ENCODE measurements at places on chromosomes 2 and 18.

DNA sequence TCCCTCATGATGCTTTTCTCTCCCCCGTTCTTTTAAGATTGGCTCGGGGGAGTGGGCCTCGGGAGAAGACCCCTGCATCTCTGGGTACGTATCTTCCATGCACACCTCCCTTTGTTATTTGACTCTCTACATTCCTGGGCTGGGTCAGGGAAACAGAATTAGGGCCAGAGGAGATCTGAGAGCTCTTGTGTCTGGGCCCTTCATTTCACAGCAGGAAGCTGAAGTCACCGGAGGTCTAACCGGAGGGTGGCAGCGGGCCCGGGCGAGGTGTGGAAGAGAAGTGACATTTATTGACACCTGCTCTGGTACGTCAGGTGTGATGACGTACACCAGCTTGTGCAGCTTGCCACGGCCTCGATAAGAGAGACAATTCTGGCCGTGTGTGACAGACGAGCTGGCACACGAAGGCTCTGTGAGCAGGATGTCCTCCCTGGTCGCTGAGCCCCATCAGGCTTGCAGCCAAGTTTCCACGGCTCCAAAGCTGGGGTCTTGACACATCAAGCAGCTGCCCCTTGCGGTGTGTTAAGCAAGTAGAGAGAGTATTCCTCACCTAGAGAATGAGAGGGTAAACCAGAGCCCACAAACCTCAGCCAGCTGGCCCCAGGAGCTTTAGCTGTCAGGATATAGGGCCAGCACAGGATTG, 30.4 kb downstream of the TOGARAM2 start:
- no peak for DNase-seq

GRCh38 chr2:231372326-231372725, 23.2 kb upstream of the B3GNT7 start:
- DNase-seq: no peak

GRCh38 chr2:169895294-169895985, 68.2 kb downstream of the UBR3 start:
- DNase-seq: no peak

GRCh38 chr18:75211002-75211621, 515 bp downstream of the TSHZ1 start:
- peak; percentile 18 for DNase-seq

- no peak for DNase-seq
These were observed 13.3 kb downstream of the RIF1 start for GRCh38 chr2:151422917-151423439.

DNA sequence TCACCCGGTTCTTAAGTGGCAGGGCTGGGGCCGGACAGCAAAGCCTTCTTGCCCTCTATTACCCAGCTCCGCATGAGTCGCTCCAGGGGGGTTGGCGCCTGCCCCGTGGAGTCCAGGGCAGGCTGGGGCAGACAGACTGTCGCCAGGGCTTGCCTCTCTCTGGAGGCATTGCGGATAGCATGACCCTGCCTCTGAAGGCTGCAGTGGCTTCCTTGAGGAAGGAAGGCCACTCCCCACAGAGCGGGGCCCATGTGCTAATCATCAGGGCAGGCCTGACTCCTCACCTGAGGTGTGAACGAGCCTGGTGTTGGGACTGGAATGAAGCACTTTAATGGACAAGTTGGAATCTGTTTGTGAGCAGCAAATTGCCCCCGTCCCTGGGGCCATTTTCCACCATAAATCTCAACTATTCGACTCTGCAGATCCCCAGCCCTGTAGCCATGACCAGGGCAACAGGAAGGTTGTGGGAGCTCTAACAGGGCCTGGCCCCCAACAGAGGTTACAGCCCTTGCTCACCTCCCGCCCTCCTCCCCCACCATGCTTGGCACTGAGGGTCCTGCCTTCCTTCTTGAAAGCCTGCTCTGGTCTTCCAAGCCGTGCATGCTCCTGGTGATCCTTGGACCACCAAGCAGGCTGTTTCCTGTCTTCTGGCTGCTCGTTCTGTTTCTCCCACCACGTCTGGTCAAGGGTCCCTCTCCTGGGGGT, 144.9 kb upstream of the HAAO start:
- no peak for DNase-seq

- no peak for DNase-seq
These were observed 105.1 kb downstream of the NUP35 start for GRCh38 chr2:183229386-183229785.

GRCh38 chr2:104572834-104573233, 281.1 kb upstream of the POU3F3 start:
- peak; percentile 66 for DNase-seq

DNA sequence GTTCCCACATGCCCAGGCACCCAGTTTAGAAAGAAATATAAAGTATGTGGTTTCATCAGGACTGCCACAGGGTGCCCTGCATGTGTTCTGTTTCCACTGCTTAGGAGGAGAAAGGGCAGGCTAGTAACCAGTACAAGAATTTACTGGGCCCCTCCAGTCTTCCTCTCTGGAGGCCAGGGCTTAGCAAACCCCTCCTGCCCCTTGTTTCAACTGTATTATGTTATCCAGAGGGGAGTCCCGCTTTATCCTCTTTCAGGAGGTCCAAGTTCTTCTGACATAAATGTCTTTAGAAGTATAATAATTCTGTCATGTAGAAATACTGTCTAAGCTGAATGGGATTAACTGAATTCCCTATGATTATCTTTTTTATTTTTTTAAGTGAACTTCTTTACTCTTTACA, 132.1 kb downstream of the WDSUB1 start:
- DNase-seq: peak; percentile 8

- DNase-seq: no peak
These were observed at the start of gene ANKRD53 for GRCh38 chr2:70978341-70979179. ANKRD53 (plus strand) TSS chr2:70978630; CDS start chr2:70978646, 16 bp downstream.

- peak; percentile 84 for DNase-seq
These were observed 463 bp downstream of the PPP1CB start for GRCh38 chr2:28751956-28752630.

DNA sequence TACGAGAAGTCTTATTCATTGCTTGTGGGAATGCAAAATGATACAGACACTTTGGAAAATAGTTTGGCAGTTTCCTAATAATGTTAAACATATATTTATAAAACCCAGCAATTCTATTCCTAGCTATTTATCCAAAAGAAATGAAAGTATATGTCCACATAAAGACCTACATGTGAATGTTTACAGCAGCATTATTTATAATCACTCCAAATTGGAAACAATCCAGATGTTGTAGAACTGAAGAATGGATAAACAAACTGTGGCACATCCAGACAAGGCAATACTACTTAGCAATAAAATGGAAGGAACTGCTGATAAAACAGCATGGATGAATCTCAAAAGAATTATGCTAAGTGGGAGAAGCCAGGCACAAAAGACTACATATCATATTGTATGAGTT, 19.3 kb downstream of the MRPL33 start:
- DNase-seq: no peak

DNA sequence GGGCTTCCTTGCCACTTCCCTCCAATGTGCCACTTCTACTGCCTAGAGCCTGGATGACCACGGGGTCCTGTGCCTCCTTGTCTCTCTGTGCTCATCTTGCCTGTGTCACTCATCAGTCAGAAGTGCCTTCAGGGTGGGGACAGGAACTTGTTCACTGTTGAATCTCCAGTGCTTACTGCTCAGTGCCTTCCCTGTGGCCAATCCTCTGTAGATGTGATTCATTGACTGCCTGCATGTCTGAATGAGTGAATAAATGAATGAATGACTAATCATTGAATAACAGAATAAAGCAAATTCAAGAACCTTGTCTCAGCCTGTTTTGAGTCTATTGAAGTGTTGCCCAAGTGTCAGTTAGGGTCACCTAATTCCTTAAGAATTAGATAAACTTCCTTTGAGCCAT, 42.3 kb upstream of the FAM136A start:
- DNase-seq: no peak

DNA sequence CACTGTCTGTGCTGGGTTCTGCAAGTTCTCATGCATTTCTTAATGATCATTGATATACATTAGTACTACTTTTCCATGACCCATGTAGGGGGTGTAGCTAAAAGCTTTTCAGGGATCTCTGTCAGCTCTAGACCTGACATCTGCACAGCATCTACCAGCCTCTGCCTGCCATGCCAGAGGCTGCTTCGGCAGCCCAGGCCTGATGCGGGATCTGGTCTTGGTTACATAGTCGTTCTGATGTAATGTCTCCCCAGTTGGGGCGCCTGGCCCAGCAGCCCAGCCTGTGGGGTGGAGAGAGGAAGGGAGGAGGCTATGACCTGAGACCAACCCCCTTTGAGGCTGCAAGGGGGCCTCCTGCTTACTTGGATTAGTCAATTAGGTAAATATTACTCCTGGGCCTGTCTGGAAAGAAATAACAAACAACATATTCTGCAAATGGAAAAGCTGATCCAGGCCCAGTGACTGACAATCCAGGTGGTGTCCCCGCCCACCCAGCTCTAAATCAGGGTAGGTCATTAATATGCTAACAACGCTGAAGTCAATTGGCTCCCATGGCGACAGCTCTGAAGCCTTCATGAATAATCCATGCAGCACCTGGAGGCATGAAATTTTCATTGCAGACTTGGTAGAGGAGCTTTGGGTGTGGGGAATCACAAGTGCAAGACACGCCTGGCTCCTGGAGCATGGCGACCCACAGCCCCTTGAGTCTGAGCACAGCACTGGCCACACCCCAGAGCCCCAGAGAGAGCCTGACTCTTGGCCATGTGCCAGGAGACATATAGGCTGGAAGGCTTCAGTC, 575.3 kb downstream of the CMPK2 start:
- DNase-seq: no peak

DNA sequence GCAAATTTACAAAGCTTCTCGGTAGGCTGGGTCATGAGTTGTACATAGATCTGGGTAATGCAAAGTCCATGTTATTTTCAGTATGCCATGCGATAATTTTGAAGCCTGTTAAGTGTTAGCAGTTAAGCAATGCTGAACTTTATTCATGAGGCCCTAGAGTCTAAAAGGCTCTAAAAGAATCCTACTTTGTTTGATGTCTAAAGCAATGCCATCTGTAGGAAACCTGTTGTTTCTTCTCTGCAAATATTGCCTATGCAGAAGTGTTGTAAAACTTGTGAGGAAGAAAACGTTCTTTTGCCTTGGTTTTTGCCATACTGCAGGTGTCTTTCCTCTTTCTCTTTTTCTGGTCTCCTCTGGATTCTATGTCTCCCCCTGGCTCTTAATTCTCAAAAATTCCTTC, 9.1 kb downstream of the ARHGAP15 start:
- no peak for DNase-seq

DNA sequence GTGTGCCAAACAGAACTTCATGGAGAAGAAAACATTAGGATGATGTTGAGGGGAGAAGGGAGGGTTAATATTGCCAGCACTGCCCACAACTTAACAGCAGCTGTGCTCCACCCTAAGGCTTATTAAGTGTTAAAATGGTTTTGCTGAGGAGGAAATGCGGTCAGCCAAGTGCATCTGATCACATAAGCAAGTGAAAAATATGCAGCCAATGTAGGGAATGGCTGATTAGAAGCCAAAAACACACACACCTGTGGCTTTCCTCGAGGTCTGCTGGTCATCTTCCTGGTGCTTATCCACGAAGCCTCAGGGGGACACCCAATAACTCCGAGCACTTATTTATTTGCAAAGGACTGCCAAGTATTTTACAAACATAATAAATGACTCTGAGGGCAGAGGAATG, 66.3 kb upstream of the GPR45 start:
- DNase-seq: no peak

DNA sequence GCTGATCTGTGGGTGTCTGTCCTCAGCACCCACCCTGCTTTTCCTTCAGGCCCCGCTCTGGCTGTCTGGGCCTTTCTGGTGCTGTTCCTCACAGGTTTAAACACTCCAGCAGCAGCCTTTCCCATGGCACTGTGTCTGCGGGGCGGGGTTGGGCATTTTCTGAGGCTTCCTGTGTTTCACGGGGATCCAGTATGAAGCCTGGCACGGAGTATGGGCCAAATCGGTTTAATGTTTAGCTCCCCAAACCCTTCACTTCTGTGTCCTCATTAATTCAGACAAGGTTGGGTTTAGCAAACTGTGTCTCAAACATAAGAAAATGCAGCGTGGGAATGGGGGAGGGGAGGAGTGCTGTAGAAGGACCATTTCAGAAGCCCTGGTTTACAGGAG, 44.9 kb downstream of the HPCAL1 start:
- DNase-seq: no peak

DNA sequence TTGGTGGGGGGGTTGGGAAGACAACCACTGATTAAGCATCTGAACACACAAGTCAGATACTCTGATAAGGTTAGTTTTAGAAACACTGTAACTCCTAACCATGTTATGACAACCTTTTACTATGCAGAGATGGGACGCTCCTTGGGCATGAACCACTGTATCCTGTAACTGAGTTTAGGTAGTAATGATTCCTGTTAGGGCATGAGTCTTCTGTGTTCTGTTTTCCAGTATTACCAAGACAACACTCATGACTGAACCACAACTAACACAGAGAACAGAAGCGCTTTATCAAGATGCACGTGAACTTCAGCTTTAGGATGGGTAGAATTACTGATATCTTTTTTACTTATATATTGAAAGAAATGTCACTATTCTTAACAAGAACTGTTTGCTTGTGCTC, 14.1 kb upstream of the CREB1 start:
- no peak for DNase-seq

DNA sequence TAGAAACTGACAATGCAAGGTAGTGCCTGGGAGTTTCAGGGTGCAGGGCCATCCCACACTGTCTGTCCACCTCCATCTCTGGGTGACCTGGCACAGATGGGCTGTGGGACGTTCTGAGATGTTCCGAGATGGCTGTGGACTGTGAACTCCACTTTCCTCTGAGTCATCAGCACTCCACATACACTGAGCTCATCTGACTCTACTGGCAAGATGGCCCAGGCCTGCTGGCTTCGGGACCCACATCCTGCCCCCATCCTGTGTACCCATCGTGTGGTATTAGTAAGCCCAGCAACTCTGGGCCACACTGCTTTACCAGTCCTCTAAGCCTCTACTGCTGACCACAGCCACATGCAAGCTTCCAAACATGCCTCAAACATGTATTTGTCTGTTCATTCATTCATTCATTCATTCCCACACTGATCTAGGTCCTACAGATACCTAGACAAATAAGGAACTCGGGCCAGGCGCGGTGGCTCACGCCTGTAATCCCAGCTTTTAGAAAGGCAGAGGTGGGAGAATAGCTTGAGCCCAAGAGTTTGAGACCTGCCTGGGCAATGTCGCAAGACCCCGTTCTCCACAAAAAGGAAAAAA, 124.8 kb upstream of the CXCR4 start:
- no peak for DNase-seq

DNA sequence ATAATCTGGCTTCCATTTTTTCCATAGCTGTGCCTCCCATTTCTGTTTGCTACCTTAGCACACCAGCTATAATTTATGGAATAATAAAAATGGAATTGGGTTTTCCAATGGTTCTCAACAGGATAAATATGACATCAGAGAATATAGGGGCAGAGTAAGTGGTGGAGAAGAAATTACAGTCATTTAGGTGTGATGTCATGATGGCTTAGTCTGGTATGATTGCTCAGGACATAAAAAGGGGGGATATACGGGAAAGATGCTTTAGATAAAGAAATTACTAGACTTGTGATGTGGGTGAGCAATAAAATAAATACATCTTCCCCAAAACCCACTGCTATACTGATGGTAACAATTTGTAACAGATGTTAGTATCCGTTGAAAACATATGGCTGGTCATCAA, 21.6 kb upstream of the KIF5C start:
- no peak for DNase-seq

Data from Kasumi-1 (cell line).